ENCODE measurements at places on chromosomes 13 and 19. TPM values are rescaled to one million over a fixed set of nuclear protein-coding genes. Genes with fewer than 3 reads are reported as not detected.

Gene LMTK3
- polyA plus RNA-seq = 2.5 TPM

GRCh38 chr13:29359181-29359580 lies 236.3 kb downstream of the SLC7A1 start:
- no peak for DNase-seq

GRCh38 chr13:59680429-59681024 lies 483.2 kb downstream of the DIAPH3 start:
- no peak for DNase-seq

DNA sequence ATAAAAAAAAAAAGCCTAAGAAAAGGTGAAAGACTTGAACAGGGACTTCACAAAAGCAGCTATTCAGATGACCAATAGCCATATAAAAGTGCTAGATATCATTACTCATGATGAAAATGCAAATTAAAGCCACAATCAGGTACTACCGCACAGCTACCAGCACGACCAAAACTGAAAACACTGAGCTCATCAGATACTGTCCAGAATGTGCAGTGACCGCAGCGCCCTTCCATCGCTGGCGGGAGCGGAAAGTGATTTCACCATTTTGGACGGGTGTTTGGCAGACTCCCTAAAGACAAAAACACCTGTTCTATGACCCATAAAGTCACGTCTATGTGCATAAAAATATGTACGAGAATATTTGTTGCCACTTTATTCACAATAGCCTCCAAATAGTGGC lies 60.7 kb downstream of the SLC6A16 start:
- no peak for DNase-seq

Gene BIVM
- polyA plus RNA-seq = 50.3 TPM

Gene RNF113B
- not detected for polyA plus RNA-seq

- DNase-seq = peak; percentile 54
Observed at GRCh38 chr19:57830071-57830602, at the start of gene ZNF587B. ZNF587B (plus strand) TSS chr19:57830299; CDS start chr19:57830529, 230 bp downstream.

Gene FFAR2
- polyA plus RNA-seq = 0.37 TPM

- DNase-seq = no peak
Observed at GRCh38 chr13:29384466-29384865, 211.0 kb downstream of the SLC7A1 start.

GRCh38 chr19:49677231-49677900 lies at the start of gene PRMT1:
PRMT1 (plus strand) TSS chr19:49677271; CDS start chr19:49677281, 10 bp downstream.
- DNase-seq = no peak

DNA sequence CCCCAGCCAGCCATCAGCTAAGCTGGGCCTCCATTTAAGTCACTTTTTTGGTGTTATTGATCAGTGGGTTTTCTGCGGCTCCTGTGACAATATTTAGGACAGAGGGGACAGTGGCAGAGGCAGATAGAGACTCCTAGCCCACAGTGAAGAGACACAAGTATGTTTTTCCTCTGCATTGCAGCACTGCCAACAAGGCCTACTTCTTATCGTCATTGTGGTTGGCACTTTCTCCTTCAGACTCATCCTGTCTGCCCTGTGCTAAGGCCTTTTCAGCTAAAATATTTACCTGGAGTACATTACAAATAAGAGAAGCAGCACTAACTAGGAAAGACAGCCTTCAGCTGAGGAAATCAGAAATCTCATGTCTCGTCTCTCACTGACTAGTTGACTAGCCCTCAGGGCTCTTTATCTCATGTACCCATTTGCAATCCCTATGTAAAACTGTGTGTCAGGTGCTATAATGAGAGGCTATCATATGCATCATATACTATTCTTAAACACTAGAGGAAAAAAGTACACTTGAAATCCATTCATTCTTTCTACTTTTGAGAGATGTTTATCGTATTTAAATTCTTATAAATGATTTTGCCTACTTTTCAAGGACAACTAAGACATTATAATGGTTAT lies 62.2 kb downstream of the ZAR1L start:
- no peak for DNase-seq

Gene RFX1
- polyA plus RNA-seq = 15.8 TPM

DNA sequence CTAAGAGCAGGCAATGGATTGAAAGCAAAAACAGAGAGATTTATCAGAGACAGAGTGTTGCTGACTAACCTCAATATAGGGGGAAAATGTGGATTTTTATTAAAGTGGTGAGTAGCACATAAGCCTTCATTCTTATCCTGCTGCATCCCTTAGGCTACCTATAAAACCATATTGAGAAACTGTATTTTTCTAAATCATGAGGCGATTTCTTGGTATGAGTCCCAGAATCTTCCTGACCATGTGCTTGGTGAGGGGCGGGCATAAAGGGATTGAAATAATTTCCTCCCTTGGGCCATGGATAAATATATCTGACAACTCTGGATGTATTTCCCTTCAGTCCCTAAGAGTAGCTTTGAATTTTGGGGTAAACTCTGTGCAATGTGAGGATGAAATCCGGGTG lies 72.8 kb downstream of the EFNB2 start:
- DNase-seq = no peak

- DNase-seq = no peak
Observed at GRCh38 chr19:33736158-33736557, 60.5 kb upstream of the KCTD15 start.

- no peak for DNase-seq
Observed at GRCh38 chr19:56091066-56091490, 30.0 kb downstream of the ZNF787 start.

Gene IGFL3
- polyA plus RNA-seq = not detected

DNA sequence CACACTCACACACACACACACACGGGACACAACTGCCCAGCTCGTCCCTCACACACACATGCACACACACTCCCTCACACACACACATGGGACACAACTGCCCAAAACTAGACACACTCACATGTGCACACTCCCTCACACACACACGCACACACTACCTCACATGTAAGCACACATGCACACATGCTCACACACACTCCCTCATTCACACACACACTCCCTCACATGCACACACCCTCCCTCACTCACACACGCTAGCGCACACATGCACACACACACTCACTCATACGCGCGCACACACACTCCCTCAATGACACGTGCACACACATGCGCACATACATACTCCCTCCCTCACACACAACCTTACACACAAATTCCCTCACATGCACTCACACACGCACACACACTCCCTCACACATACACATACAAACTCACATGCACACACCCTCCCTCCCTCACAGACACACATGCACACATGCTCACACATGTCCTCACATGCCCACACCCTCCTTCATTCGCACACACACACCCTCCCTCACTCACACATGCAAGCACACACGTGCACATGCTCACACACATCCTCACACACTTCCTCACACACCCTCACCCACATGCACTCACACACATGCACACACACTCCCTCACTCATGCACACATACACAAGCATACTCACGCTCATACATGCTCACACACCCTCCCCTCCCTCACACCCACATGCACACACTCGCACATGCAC lies 9.0 kb upstream of the RASA3 start:
- no peak for DNase-seq

DNA sequence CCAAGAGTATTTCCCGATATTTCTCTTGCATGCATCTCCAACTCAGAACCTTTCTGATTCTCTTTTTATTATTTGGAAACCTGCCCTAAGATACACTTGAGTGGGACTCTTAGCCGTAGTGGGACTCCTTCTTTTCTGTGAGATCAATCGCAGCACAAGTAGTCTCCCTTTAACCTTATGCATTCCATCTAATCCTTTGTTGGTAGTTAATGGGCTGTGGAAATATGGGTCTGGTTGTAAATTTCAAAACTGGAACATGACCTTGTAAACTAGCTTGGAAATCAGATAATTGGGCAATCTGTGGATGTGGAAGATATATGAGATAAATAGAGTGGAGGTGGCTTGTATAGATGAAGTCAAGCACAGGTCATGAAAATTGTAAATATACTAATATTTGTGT lies 350.0 kb downstream of the NDFIP2 start:
- no peak for DNase-seq

GRCh38 chr13:106961216-106961615 lies 393.3 kb upstream of the ARGLU1 start:
- DNase-seq = no peak

Gene COX6B2
- 0.72 TPM for polyA plus RNA-seq

Gene ATXN8OS
- polyA plus RNA-seq = 0.42 TPM

- no peak for DNase-seq
Observed at GRCh38 chr19:3368848-3369336, 2.5 kb downstream of the NFIC start.

DNA sequence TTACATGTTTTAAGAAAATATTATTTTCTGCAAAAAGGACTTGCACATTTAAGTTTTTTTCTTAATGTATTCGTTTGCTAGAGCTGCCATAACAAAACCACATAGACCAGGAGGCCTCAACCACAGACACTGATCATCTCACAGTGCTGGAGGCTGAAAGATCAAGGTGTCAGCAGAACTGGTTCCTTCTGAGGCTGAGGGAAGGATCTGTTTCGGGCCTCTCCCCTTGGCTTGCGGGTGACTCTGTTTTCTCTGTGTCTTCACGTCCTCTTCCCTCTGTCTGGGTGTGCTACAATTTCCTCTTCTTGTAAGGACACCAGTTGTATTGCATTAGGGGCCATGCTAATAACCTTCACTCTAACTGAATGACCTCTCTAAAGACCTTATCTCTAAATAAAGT lies 364.2 kb downstream of the IRS2 start:
- no peak for DNase-seq

Gene KPNA3
- 30.8 TPM for polyA plus RNA-seq

Gene PRR22
- polyA plus RNA-seq = 4.5 TPM

Gene COX7A1
- 26.6 TPM for polyA plus RNA-seq

Data from right renal pelvis (tissue), 4 donors.